Caudate nucleus (tissue), 63 donors: ENCODE measurements at places on chromosomes 2 and 18.
A peak's percentile ranks its signal among the peaks of the same experiment; 100 is the strongest.

DNA sequence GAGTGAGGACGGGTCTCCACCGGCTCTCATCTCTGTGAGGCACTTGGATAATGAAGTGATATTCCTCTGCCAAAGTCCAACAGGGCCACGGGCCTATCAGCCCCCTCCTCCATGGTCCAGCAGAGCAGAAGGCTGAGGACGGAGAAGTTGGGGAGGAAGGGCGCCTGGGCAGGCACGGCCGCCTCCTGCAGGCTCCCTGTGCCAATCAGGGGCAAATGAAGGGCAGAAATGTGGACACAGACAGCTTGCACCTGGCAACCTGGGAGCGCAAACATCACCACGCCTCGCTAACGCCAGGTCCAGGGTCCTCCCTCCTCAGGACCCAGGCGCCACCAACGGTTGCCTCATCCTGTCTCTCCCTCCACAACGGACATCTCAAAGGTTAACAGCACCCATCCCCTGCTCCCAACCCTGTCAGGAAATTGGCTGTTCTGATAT is 24.3 kb downstream of the SMAD7 start:
- no peak for DNase-seq

GRCh38 chr2:8857709-8858108 is 20.3 kb upstream of the KIDINS220 start:
- DNase-seq, result no peak

- DNase-seq, result no peak
Observed at GRCh38 chr2:11577101-11577883, 43.4 kb downstream of the GREB1 start.

- DNase-seq, result no peak
Observed at GRCh38 chr2:20164061-20164733, 60.7 kb downstream of the SDC1 start.

- DNase-seq, result peak; percentile 9
Observed at GRCh38 chr2:236472720-236473495, 96.7 kb upstream of the ACKR3 start.

DNA sequence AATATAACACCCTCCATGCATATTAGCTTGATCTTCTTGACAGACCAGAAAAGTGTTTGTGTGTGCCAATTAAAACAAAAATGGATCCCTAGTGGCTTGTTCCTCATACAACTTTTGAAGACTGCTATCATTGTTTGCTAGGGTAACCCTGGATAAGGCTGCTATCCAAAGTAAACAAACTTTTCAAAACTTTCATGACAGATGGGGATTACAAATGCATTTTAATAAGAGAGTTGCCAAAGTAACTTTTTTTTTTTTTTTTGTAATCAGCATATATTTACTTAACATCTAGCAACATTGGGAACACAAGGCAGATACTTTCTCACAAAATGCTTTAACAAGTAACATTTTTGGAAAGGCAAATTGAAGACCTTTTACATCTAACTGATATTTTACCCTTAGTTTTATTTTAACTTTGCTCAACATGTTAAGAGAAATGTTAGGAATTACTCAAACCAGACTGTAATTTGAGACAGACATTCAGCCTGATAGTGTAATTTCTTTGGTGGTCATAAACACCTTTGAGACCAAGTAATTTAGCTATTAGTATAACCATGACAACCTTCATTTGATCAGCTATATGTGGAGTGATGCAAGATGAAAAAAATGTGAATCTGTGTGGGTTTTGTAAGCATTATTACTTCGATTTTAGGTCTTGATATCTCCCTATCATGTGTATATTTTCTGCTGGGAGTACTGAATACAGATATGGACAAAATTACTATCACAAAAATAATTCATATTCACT is 300.9 kb downstream of the ARHGAP15 start:
- DNase-seq, result no peak

- DNase-seq, result no peak
Observed at GRCh38 chr18:57220480-57220879, 73.6 kb downstream of the BOD1L2 start.

DNA sequence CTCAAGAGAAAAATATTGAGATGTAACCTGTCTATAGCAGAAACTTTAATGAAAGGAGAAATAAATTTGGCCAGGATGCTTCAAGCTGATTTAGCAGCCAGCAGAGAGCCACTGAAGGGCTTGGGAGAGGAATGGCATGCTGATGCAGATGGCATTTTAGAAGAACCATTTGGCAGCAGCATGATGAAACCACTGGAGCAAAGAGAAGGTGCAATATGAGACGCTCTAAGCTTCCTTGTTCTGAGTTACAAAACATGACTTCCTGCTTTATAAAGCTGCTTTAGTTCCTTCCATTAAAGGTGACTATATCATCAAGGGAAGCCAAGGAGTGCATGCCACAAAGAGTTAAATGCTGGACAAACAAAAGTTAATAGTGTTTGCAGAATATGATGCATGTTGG is 189.7 kb downstream of the PID1 start:
- DNase-seq, result no peak

DNA sequence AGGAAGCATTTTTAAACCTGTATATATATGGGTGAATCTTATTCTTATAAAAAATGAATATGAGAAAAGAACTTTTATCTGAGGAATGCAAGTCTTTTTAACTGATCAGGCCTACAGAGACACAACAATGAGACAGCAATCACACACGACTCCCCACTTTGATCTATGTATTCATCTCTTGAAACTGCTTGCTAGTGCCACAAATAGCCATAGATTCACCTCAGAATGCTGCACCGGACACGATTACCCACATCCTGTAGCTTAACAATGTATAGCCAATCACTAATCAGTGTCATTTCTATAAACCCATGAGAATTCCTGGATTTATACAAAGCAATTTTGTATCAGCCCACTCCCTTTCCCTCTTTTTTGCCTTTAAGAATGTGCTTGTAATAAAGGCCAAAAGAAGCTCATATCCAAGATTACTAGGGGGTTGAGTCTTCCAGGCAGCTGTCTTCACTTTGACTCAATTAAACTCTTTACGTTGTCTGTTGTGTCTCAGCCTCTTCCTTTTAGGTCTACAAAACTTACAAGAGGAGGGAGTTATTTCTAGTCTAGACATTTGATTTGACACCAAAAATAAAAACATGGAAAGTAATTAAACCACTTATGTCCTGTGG is 94.9 kb downstream of the MBD2 start:
- no peak for DNase-seq
